ENCODE measurements at places on chromosomes 7 and 10.

DNA sequence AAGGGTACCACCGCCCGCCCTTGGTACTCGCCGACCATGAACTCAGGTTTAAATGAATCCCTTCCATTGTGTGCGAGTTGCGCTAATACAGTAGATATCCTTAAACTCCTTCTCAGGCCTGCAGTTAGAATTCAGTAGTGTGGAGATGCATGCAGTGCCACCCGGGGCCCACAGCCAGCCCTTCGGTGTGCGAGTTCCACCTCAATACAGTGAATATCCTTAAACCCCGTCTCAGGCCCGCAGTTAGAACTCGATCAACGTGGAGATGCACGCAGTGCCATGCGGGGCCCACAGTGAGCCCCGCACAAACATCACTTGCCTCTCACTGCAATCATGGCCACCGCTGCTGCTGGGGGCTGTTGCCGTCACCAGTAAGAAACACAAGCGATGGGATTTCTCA, 261.9 kb downstream of the MAD1L1 start:
- no peak for DNase-seq

- no peak for DNase-seq
These were observed 143.8 kb upstream of the BMPER start for GRCh38 chr7:33761449-33762080.

GRCh38 chr7:84040355-84040754, 154.2 kb downstream of the SEMA3A start:
- DNase-seq, result no peak

- no peak for DNase-seq
These were observed 167.3 kb upstream of the SHH start for GRCh38 chr7:155979566-155979965.

DNA sequence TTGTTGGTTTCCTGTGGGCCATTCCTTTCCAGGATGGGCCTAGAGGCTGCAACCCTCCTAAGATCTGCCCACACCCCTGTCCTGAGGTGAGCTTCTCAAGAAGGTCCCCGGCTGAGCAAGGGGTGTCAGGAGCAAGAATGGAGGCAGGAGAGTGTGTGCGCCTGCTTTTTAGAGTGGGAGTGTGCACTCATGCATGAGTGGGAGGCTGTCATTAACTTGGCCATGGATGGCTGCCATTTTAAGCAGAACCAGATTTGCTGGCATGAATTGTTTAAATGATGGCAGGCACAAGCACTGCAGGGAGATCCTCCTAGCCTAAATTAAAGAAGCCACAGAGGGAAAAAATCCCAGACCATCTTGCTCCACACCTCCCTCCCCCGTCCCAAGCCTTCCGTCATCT, 2.9 kb upstream of the SGPL1 start:
- no peak for DNase-seq

- no peak for DNase-seq
These were observed 37.0 kb downstream of the CHCHD3 start for GRCh38 chr7:133044722-133045473.

DNA sequence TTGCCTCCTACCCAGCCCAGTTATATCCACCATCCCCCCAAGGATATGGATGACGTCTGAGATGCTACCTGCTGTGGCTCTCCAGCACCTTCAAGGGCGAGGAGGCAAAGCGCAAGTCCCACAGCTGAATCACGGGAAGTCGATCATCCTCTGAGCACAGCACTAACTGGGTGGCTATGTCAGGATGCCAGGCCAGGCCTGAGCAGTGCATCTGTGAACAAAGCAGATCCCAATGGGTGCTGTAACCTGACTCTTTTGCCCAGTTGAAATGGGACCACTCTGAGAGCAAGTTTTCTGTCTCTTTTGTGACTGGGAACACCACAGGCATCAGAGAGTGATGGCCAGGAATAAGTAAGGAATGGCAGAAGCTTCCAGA, 12.3 kb downstream of the SEC31B start:
- no peak for DNase-seq

DNA sequence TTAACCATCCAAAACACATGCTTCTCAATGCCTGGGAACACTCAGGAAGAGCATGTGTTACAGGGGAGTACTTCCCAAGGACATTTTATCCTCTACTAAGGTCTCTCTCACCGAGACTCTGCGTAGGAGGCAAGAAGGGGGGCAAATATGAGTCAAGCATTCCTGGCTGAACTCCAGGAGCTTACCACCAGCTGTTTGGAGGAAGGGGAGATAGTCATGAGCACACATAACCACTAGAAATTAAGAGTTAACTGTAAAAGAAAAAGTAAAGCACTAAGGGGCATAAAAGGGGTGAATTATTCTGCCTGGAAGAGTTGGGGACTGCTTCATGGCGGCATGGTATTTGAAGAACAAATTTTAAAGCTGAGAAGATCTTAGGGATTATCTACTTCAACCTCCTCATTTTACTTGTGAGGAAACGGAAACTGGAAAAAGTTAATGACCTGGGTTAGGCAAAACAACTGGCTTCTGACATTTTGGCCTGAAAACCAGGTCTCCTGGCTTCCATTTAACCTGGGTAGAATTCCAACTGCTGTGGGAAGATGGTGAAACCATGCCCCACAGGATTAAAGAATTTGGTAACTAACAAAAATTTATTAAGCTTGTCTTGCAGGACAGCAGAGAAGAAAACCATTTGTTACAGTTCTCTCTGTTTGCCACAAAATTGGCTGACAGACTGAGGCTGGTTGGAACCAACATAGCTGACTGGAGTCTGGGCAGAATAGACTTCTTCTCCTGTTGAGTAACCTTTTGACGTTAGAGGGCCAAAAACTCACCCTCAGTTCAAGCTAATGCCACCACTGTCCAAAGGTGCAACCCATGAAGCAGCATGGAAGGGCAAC, 85.5 kb downstream of the SLC25A13 start:
- DNase-seq, result no peak

GRCh38 chr10:20877986-20878983, 18.8 kb downstream of the NEBL start:
- no peak for DNase-seq

GRCh38 chr7:244974-245373, 45.0 kb upstream of the FOXL3 start:
- no peak for DNase-seq

DNA sequence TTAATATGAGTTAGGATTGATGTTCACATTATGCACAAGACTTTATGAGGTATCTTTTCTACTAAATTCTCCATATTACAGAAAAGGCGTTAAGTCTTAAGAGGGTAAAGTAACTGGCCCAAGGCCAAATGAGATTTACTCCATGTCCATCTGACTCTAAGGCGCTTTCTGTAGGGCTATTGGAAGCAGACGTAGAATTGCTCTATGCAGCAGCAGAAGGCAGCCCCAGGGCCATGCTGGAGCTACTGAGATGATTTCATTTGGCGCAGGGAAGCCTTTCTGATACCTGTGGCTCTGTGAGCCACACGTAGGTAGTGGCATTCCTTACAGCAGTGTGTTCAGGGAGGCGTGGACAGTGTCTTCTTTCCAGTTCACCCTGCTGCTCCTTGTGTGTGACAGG, 133.1 kb downstream of the SH2D4B start:
- DNase-seq, result no peak

GRCh38 chr7:112484671-112485167, 3.9 kb downstream of the LSMEM1 start:
- DNase-seq, result no peak

GRCh38 chr7:92332782-92333181, 87.0 kb downstream of the ANKIB1 start:
- DNase-seq, result no peak

GRCh38 chr10:123496996-123497660, 169.0 kb upstream of the GPR26 start:
- DNase-seq, result no peak

GRCh38 chr10:43814663-43815062, 166.0 kb upstream of the ZNF32 start:
- no peak for DNase-seq

DNA sequence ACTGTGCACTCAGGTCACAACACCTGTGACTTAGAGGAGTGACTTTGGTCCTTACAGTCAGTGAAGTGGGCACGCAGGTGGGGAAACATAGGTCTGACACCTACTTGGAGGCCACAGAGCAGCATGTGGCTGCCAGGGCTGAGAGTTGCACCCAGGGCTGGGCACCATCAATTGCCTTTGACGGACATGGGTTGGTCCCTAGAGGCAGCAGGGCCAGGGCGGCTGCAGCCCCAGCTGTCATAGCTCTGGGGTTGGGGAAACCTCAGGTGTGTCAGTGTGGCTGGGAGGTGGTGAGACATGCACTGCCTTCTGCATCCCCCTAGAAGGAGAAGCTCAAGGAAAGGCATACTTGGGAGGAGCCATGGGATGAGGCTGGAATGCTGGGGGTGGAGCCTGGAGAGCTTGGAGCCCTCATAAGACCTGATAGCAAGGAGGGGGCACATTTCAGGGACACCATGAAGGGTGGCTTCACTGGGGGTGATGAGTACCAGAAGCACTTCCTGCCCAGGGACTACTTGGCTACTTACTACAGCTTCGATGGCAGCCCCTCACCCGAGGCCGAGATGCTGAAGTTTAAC, at the start of gene INMT:
Gene INMT, plus strand, starts transcription at position 440 of the 578 bp plus-strand sequence. Its CDS starts 16 bp downstream, at position 456.
- no peak for DNase-seq

DNA sequence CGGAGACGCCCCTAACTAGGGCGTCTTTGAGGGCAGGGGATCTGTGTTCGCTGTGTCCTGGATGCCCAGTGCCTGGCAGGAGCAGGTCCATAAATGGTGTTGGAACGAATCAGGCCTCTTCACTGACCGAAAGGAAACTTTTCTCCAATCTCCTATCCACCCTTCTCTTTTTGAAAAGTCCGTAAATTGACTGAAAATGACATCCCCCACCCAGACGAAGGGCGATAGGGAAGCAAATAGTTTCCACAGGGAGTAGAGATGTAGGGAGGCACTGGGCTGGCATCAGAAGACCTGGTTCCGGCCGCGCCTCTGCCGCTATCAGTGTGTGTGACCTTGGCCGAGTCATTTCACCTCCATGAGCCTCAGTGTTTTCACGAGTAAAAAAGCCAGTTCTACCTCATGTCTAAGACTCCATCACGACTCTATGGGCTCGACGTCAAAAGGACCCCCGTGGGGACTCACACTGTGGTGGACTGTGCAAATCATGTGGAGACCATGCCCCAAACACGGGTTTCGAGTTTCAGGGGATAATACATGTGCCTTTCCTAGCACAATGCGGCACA, 497 bp upstream of the RAB11FIP2 start:
- DNase-seq, result no peak

DNA sequence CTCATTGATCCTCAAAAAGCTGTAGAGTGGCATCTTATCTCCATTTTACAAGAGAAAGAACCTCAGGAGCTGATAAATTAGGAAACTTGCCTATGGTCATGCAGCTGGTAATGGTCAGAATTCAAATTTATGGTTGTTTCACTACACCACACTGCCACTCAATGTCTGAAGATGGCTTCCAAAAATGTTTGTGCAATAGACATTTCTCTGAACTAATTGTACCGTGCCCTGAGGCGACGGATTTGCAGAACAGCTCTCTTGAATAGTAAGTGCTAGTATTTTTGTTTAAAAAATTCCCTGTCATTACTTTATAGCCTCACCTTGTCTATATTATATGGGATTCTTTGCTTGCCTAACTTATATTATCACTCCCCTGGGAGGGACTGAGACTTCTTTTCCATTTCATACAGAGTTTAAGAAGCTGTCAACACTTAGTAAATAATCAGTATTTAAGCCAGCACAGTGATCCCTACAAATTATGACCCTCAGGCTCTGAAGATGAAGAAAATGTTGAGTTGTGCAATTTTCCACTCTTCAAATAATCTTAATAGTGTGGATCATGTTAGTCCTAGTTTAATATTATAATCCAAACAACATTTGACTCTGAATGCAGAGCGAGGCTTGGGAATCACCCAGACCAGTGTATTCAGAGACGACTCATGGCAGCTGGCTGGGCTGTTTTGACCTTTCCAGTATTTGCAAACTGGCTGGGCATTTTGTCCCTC, 346.6 kb downstream of the PTEN start:
- no peak for DNase-seq

GRCh38 chr7:1403638-1404459, 55.4 kb downstream of the MICALL2 start:
- DNase-seq, result no peak

DNA sequence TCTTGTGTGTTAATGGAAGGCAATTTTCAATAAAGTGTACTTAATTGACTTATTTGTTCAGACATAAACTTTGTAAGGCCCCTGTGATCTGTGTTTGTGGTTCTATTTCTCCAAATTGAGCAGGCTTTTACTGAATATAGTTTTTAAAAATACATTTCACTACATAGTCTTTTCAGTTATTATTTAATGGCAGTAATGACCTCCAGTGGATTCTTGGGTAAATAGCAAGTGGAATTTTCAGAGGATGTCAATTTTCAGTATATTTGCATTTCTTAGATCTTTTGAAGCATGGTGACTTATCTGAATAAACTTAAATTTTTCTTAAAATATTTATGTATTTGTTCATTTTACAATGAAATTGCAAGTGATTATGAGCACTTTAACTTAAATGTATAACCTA, 203.1 kb upstream of the PCLO start:
- no peak for DNase-seq

DNA sequence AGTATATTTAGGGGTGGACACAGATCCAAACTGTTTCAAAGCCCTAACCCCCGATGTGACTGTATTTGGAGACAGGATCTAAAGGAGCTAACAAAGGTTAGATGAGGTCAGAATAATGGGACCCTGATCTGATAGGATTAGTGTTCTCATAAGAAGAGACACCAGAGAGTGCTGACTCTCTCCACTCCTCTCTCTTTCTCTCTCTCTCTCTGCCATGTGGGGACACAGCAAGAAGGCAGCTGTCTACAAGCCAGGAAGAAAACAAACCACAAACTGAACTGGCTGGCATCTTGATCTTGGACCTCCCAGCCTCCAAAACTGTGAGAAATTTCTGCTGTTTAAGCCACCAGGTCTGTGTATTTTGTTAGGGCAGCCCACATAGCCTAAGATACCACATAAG, 84.7 kb upstream of the KDM7A start:
- no peak for DNase-seq

GRCh38 chr10:24701447-24701846, 22.2 kb downstream of the ARHGAP21 start:
- no peak for DNase-seq

DNA sequence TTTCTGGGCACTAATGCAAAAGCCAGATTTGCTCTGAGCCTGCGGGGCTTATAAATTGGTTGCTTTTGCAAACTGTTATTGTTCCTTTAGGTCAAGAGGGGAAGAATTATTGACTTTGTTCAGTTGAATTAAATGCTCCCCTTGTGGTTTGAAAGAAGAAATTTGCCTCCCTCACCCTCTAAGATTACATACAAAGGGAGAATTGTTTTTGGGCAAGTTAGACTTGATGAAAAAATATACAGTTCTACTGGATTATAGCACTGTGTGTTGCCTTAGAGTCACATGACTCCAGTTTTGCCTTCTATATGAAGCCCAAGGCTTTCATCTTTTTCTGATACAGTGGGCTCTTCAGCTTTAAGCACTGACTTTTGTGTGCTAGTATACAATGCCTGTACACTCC, 1265.8 kb upstream of the LRRTM3 start:
- no peak for DNase-seq

DNA sequence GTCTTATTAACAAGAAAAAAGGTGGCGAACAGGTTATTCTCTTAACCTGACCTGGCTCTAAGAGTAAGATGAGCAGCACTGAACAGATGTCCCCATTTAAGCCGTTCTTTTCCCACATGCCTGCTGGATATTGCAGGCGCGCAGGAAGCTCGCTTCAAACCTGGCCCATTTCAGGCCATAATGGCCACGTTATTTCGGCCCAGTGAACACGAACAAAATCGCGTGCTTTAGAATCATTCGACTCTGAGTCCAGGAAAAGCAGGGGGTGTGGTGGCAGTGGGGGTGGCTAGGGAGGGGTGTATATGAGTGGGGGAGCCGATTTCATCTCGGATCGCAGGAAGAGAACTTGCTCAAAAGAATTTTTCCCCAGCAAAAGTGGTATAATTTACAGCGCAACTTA, 6.6 kb upstream of the SP8 start:
- no peak for DNase-seq

GRCh38 chr7:135385209-135385608, 124.7 kb downstream of the CNOT4 start:
- no peak for DNase-seq
